ENCODE measurements at places on chromosomes 7 and 10.

DNA sequence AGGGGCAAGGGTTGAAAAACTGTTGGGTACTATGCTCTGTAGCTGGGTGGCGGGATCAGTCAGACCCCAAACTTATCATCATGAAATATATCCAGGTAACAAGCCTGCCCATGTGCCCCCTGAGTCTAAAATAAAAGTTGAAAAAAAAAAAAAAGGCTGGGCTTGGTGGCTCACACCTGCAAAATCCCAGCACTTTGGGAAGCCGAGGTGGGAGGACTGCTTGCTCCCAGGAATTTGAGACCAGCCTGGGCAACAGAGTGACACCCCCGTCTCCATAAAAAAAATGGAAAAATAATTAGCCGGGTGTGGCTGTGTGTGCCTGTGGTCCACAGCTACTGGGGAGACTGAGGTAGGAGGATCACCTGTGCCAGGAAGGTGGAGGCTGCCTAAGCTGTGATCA is 83.5 kb downstream of the VIPR2 start:
- no peak for DNase-seq

- DNase-seq, result no peak
Observed at GRCh38 chr7:38211940-38212339, 33.9 kb downstream of the STARD3NL start.

DNA sequence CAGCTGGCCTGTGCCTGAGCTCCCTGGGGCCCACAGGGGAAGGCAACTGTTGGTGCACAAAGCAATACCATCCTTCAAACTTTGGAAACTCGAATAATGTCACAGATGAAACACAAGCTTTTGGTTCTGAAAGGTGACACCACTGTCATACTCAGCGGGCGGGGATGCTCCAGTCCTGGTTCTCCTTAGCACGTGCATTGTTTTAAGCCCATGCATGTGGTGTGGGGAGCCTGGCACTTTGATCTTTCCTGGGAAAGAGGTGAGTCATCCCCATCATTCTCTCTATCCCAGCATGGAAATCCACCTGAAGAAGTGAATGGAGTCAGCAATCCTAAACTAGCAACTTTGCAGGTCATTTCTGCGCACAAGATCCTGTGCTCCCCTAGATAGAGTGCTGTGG is 119.6 kb downstream of the GLRX3 start:
- no peak for DNase-seq

DNA sequence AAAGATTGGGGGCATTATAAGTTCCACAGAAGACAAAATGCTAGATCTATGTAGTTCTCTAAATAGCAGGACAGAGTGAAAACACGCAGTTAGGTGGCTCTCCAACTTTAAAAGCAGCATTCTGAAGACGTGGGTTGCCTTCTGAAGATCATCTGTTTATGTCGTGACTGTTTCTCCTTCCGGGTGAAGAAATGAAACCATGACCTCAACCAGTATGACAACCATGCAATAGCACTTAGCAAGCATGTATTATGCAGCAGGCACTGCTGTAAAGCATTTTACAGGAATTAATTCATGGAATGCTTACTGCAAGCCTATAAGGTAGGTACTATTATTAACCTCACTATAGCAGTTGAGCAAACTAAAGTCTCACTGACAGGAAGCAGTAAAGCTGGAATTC is 125.2 kb downstream of the SLC25A13 start:
- DNase-seq, result no peak

DNA sequence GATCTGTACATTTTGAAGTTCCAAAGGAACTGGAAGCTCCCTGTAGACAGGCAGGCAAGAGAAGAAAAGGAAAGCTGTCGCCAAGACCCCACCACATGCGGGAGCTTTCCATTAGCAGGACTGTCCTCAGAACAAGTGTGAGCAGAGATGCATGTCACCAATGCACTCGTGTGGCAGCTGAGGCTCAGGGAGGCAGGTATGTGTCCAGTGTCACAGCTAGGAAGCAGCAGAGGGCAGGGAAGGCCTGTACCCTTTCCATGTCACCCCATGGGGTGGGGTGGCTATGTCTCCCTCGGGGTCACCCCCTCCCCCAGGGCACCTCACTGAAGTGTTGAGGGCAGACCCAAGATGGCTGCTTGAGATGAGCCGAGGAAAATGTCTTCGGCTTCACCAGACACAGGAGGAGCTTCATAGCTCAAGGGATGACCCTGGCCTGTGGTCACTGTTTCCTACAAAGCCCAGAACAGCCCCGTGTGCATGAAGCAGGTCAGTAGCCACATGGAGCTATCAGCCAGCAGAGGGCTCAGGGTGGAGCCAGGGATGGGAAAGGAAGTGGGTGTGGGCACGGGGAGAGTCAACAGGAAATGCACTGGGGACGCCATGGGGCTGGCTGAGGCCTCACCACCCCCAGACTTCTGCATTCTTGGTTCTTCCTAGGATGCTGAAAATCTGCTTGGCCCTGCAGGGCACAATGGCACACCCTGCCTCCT is 96.6 kb downstream of the FAM53B start:
- DNase-seq, result no peak

GRCh38 chr10:7533657-7534479 is 123.0 kb upstream of the SFMBT2 start:
- DNase-seq, result peak; percentile 64

- DNase-seq, result peak; percentile 55
Observed at GRCh38 chr10:86936661-86937501, 20.5 kb downstream of the MMRN2 start.

DNA sequence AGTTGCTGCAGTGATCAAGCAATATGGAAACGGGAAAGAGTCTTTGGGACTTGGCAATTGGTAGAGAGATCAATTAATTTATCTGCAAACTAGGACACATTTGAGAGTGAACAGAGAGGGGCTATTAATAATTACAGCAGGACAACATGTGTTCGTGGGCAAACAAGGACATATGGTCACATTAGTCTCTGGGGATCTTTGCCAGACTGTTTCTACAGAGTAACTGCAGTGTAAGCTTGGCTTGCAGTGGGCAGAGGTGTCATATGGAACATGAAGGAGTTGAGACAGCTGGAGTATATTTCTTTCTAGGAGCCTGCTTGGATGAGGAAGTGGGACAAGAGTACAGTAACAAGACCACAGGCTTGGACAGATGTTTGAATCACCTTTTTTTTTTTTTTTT is 232.1 kb upstream of the LYZL1 start:
- DNase-seq, result no peak

DNA sequence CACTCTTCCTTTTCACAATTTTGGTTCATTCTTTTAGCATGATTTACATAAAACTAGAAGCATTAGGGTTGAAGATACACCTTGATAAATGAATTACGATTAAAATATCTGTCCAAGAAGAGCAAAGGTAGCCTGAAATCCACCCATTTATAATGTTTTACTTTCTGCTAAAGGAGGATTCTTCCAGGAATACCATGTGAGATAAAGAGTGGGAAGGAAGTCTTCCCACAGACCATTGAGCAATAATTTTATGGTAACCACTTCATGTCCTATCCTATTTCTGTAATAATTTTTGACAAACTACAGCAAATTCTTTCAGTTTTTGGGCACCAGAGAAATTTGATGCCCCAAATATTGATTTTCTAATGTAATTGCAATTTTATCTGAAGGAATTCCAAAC is 150.6 kb upstream of the STEAP4 start:
- DNase-seq, result no peak

GRCh38 chr10:42998481-42999384 is 78.1 kb upstream of the RET start:
- no peak for DNase-seq

DNA sequence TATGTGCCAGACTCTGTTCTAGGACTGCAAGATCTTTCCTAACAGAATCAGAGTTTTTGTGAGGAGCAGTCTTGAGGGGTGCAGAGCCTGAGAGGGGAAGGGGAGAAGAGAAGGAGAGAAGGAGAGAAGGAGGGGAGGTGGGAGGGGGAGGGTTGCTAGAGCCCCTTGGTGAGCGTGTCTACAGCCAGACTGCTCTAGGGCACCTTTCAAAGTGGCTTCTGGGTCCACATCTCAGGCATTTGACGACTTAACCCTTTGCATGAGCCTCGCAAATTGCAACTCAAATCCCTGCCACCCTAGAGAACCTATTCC is 31.1 kb upstream of the LEP start:
- DNase-seq, result no peak

DNA sequence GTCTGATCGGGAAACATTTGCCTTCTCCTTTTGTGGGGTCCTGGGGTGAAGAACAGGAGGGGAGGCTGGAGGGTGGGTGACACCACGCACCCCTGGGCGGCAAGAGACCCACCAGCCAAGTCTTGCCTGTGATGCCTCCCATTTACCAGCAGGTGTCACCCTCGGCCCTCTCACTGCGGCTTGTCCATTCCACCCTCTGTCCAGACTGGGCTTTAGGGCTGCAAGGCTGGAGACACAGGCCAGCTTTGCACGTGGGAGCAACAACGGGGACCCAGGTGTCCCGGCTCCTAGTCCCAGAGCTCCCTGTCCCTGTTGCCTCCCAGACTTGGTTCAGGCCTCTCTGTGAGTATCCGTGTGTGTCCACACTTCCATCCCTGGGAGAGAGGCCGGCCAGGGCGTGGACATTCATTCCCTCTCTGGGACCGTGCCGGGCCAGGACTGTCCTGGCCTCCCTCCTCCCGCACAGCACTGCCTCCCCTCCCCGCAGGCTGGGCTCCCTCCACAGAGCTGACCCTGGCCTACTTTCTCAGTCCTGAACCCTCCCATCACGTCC is 36.2 kb upstream of the GTF2IRD1 start:
- peak; percentile 59 for DNase-seq

- no peak for DNase-seq
Observed at GRCh38 chr10:36254199-36254598, 612.1 kb upstream of the FZD8 start.

GRCh38 chr10:7434378-7434777 is 23.5 kb upstream of the SFMBT2 start:
- DNase-seq, result no peak

DNA sequence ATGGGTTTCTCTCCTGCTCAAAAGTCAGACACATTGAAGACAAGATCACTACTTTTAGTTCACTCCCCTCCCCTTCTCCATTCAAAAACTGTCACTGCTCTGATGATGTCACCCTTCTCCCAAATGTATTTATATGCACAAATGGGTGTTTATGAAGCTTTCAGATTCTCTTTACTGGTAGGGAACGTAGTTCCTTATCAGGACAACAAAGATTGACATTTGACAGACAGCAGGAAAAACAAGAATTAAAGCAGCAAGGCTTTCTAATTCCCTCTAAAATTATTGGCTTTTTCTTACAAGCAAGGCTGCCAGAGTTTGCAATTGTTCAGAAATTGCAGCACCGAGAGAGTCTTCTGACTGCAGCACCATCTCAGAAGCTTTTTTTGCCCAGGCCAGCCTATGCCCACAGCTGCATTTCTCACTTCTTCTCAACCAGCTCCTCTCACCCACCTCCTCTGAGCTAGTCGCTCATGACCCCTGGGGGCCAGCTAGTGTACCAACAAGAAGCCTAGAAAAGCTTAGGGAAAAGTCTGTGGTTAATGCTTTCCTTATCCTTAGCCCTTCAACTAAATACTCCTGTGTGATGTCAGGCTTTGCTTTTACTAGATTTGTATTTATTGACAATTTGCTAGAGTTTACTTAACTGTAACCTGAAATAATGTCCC is 265.1 kb downstream of the HTR7 start:
- peak; percentile 79 for DNase-seq

DNA sequence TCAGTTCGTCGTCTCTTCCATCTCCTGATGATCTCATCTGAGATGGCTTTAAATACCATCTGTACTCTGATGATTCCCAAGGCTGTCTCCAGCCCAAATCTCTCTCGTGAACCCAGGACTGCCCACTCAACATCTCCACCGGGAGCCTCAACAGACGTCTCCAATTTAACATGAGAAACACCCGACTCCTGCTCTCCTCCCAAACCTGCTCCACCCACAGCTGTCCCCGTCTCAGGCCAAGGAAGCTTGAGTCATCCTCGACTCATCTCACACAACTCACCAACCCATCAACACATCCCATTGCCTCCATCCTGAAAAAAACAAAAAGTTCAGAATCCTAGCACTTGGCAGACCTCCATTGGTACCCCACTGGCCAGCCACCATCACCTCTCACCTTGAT is 29.7 kb upstream of the CALN1 start:
- no peak for DNase-seq

DNA sequence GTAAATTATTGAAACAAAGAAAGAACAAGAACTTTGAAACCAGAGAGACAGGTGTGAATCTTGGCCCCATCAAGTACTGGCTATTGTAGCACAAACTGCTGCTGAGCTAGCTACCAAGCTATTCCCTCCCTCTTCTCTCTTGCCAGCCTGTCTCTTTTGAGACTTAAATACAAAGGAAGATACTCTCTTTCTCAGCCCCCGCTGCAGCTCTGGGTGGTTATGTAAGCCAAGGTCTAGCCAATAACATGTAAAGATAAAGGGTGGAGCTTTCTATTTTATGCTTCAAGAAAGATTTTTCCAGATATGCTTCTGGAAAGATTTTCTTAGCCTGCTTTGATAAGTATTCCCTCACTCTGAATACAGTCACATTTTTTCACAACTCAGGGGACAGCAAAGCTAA is 17.2 kb downstream of the BAZ1B start:
- DNase-seq, result no peak

DNA sequence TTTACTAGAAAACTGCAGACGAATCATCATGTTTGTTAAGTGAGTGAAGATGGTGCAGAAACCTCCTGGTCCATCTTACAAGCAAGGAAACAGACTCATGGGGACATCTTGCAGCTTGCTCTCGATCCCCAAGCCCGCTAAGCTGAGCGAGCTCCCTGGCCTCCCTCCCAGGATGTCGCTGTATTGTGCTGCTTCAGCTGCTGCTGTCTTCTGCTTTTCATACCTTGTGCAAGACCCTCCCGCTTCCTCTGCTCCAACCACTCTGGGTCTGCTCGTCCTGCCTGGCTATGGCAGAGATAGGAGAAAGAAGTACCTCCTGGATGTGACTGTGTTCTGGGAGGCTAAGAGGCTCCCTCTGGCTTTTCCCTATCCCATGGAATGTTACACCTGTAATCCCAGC is 285.2 kb upstream of the FZD8 start:
- DNase-seq, result no peak

DNA sequence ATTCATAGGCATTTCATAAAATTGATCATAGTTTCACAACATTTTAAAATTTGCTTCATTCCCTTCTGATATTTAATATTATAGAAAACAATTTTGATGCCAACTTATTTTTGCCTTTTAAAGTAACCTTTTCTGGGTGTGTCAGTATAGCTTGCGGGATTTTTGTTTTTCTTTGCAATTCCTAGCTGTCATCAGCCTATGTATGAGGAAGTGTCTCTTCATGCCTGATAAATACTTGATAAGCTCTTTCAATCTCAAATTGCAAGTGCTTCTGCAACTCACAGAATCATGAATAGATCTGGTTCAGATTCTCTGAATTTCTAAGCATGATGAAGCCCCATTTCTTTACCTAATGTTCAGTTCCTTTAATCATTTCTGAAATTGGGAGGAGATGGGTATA is 28.0 kb upstream of the ARHGAP21 start:
- DNase-seq, result no peak

All from astrocyte of the spinal cord (primary cell).